Right lung (tissue), 10 donors: ENCODE measurements at places on chromosomes 3 and 15. TPM values are rescaled to one million over a fixed set of nuclear protein-coding genes. Genes with fewer than 3 reads are reported as not detected.

DNA sequence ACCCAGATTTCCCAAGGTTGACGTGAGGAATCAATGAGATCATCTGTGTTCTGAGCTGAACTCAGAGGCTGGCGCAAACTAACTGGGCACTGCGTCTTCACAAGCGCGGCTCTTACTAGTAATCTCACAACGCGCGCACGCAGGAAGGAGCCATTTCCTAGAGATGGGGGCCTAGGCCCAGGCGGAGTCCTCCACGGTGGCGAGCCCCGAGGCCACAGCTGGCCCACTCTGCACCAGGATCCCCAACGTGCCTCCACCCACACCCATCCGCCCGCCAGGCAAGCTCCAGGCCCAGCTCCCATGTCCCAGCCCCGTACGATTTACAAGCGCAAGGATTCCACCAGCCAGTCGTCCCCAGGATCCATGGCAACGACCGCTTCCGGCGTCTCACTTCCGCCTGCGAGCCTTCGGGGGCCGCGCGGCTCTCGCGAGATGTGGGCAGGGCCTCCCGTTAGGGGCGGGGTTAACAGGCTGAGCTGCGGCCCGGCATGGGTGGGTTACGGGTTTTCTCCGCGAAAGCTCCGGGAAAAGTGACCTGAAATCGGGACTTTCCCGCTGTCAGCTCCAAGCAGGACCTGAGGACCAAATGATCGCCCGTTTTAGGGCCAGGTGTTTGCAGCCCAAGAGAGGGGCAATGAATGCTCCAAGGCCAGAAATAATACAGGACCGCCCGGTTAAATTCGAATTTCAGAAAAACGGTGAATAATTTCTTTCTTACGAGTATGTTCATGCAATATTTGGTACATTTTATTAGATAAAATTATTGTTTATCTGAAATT, at the start of gene WDR73:
Gene WDR73, minus strand, starts transcription at position 374 of the 779 bp plus-strand sequence. Its CDS starts 9 bp downstream, at position 365.
- DNase-seq: peak; percentile 97

The EXD1 gene
- polyA plus RNA-seq: not detected

- DNase-seq: no peak
Observed at GRCh38 chr3:49653621-49654020, 20.5 kb upstream of the APEH start.

DNA sequence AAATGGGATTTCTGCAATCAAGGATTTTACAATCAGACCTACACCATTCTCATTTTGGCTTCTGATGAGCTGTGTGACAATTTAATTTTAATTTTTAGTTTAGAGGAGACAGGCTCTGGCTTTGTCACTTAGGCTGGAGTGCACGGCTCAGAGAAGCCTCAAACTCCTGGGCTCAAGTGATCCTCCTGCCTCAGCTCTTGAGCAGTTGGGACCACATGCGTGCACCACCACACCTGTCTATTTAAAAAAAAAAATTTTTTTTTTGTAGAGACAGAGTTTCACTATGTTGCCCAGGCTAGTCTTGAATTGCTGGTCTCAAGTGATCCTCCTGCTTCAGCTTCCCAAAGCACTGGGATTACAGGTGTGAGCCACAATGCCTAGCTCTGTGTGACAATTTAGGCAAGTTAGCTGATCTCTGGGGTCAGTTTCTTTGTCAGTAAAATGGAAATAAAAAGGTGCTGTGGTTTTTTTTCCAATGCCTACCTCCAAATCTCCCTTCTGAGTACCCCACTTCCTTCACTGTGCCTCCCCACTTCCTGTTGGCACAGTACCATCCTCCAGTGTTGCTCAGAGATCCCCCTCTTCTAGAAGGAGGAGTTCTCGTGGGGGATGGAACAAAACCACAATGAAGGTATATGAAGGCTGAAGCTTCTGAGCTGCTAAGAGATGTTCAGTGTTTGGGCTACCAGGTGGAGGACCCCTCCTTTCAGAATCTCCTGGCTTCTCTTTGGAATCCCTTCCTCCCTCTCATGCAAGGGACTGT, 54.1 kb upstream of the GSK3B start:
- no peak for DNase-seq

- DNase-seq: no peak
Observed at GRCh38 chr3:48069339-48069738, 53.1 kb upstream of the MAP4 start.

- peak; percentile 76 for DNase-seq
Observed at GRCh38 chr3:171811295-171811912, 1.1 kb upstream of the PLD1 start.

DNA sequence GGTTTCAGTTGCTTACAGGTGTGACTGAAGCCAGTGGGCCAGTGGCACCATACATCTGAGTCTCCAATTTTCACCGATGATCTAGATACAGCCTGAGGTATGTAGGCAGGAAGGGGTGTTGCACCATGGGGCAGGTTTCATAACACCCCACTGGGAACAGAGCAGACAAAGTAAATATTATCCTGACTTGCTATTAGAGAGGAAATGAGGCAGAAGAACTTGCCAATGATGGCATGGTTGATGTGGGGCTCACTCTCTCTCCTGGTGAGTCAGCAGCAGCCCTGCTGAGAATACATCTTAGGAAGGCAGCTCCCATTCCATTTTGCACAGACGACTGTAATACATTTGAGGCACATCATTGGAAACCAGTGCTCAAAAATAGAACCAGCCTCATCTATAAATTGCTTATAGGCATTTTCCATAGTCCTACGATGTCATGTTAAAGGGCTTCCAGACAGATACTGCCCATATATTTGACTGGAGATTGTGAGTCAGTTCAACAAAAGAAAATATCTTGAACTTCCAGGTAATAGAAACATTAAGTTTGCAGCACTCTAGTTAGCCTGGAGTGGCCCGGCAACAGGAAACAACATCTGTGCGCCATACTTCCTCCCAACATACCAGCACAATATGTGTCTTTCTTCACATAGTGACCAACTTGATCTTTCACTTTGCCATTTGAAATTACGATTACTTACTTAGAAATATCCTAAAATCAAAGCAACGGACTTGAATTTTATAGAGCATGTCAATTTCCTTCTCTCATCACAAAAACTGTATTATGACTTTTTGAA, 175.5 kb downstream of the NECTIN3 start:
- no peak for DNase-seq

DNA sequence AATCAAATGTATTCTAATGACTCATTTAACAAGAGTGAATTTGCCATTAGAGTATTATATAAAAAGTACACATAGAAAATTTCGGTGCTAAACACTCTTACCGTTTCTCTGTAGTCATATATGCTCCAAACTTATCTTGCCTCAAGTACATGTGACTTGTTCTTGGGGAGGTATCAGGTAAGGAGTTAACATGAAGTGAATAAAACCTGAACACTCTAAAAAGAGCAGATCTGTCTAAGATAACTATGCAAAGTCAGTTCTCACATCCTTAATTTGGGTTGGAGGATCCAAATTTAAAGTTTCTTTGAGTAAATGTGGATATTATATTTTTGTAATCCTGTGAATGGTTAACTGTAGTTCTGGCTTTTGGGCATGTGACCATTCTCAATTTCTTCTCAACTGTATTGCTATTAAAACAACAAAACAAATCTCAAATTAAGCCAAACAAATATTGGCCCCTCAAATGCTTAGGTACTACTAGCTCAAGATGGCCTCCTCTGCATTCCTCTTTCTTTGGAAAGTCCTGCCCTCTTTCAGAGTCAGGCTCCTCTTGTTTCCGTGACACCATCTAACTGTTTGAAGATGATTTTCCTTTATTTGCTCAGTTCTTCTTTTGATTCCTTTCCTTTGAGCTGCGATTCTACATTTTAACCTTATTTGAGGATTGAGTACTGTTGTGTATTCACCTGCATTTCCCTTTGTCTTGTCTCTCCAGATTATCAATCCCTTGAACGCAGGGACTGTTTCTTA, 4.2 kb downstream of the EDEM1 start:
- no peak for DNase-seq

The SHISA5 gene
- polyA plus RNA-seq: 119 TPM

DNA sequence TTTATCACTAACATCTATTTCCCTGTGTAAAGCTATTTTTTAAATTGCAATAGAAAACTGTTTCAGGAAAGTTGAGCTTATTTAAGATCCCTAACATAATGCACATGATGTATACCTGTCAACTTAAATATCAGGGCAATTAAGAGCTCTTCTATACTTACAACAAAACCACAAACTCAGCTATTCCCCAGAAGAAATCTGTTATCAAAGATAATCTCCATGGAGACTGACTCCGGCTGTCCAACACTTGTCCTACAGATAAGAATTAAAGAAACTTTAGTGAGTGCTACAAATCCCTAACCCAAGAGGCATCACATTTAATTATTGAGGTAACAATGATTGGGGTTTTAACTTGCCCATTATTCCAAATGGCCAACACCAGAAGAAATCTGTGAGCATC, 3.4 kb downstream of the SELENOK start:
- no peak for DNase-seq

The IL1RAP gene
- polyA plus RNA-seq: 26.1 TPM

- DNase-seq: no peak
Observed at GRCh38 chr3:150179330-150179729, 208.6 kb upstream of the PFN2 start.
